ENCODE measurements at places on chromosomes 12 and 14.

DNA sequence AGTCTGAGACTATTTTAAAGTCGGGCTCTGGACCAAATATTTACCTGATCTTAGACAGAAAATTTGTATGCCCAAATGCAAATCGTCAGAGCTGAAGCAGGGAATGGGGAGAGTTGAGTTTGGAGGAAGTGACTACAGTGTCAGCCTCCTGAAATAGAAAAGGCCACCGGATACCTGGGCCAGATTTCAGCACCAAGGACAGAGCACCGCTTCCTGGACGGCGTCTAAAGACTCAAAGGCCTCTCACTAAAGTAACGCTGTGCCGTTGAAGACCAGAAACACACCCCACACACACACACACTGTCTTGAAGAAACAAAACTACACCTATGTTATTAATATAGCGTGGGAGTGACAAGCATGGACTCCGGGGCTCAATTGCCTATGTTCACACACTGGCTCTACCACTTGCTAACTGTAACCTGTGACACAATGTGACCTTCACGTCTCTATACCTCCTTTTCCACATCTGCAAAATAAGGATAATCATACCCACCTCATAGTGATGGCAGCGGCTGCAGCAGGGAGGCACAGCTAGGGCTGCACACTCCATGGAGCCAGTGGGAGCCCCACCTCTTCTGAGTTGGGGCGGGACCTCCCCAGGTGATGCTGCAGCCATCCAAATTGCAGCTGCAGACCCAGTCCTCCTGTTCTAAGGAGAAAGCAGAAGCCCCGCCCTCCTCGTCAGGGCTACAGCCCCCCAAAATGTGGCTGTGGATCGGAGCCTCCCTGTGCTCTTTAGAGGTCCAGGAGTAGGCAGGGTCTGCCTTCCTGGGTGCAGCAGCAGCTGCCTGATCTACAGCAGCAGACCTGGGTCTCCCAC, 35.6 kb downstream of the KRT76 start:
- DNase-seq, result no peak

GRCh38 chr12:108689314-108690190, 41.8 kb downstream of the CORO1C start:
- DNase-seq, result peak; percentile 14

- no peak for DNase-seq
Measured at GRCh38 chr12:48486679-48487078, 4.4 kb downstream of the C12orf54 start.

GRCh38 chr12:11762723-11763326, 113.4 kb downstream of the ETV6 start:
- DNase-seq, result no peak

DNA sequence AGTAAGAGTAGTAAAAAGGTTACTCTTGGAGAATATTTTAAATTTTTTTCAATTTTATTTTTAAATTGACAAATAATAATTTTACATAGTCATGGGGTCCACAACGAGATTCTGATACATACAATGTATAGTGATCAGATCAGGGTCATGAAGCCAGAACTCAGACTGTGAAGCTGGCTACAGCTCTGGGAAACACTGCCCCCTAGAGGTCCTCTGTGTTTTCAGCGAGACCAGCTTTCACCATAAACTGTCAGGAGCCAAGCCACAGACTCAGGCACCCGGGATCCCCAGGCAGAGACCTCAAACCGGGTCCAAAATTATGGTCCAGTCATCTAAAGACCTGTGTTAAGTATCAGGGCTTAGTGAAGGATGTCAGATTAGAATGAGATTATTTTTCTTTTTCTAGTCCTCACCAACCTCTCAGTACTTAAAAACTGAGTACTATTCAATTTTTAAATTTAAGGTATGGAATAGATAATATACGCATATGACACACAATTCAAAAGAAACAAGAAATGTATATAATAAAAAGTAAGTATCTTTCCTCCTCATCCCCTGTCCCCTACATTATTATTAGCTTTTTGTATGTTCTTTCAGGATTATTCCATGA, 397.1 kb downstream of the MDGA2 start:
- DNase-seq, result peak; percentile 62

DNA sequence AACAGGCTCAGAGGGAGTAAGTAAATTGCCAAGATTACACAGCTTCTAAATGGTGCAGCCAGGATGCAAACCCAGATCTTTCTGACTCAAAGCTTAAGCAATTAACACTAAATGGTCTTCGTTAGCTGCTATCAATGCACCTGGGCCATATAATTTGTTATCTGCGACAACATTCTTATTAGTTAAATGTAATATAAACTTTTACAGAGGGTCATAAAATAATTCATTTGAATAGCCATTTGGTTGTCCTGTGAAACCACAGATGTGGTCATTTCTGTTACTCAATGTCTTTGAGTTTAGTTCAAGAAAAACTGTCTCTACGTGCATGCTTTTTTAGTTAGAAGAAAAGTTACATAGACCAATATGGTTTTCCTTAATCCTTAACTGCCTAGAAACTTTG, 22.1 kb upstream of the NAP1L1 start:
- no peak for DNase-seq

GRCh38 chr12:44763021-44763420, 113.1 kb downstream of the NELL2 start:
- DNase-seq, result no peak

GRCh38 chr14:83870546-83871270, 1659.2 kb upstream of the FLRT2 start:
- no peak for DNase-seq

Measured in caudate nucleus (tissue), 63 donors.